8988T (cell line): ENCODE measurements at places on chromosomes 7 and 10.

GRCh38 chr10:131655101-131655849 lies 245.5 kb upstream of the PPP2R2D start:
- no peak for DNase-seq

- DNase-seq: no peak
Measured at GRCh38 chr7:125467996-125468854, 538.6 kb upstream of the POT1 start.

GRCh38 chr7:99392659-99393354 lies 15.6 kb downstream of the PDAP1 start:
- DNase-seq: no peak

- DNase-seq: no peak
Measured at GRCh38 chr10:111840546-111840945, 343.0 kb downstream of the GPAM start.

DNA sequence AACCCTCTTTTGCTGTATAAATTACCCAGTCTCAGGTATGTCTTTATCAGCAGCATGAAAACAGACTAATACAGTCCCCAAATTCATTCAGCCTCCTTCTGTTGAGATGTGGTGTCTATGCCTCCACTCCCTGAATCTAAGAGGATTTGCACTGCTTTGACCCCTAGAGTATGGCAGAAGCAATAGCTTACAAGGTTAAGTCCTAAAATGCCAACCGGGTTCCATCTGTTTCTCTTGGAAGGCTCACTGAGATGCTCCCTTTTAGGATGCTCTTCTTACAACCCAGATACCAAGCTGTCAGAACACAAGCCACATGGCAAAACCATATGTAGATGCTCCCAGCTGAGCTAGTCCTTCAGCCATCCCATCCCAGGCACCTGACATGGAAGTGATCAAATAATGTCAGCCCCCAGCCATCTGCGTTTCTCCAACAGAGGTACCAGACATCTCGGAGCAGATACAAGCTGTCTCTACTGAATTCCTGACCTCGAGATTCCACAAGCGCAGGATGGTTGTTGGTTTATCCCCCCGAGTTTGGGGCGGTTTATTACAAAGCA lies 20.2 kb downstream of the CALN1 start:
- DNase-seq: no peak

DNA sequence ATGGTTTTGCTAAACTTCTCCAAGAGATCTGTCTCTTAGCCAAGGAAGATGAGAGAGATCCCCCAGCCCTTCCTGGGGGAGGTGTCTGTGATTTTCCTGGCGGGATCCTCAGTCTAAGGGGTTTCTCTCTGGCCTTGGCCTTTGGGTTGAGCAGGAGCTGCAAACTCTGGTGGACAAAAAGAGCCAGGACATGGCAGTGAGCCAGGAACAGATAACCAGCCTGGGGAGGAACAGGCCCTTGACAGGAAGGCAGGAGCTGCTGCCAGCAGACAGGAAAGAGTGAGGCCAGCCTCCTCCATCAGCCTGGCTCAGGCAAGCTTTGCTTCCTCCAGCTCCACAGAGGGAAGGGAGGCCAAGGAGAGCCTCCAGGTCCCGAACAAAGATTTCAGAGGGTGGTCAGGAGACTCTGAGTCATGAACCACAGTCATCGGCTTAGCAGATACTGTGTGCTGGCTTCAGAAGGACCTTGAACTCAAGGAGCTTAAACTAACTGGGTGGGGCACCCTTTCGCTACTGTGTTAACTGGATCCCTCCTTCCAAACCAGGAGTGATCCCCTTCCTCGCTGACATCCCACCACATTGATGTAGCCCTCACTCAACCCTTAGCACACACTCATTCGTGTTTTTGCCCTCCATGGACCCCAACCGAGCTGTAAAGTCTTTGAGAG lies 34.7 kb downstream of the DDIT4 start:
- DNase-seq: no peak

DNA sequence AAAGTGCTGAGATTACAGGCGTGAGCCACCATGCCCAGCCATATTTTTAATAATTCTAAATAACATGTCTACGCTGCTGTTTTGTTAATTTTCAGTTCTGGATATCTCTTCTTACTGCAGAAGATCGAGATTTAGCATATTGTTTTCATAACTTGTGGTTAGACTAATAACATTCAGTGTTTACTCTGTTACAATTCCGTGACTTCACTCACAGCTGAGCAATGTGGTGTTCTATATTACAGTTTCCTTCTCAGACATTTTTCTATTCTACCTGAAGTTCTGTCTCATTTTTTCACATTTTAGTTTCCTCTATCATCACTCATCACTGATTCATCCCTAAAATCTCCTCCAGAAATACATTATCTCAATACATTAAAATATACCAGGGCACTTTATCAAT lies 10.9 kb downstream of the RNF32 start:
- no peak for DNase-seq

DNA sequence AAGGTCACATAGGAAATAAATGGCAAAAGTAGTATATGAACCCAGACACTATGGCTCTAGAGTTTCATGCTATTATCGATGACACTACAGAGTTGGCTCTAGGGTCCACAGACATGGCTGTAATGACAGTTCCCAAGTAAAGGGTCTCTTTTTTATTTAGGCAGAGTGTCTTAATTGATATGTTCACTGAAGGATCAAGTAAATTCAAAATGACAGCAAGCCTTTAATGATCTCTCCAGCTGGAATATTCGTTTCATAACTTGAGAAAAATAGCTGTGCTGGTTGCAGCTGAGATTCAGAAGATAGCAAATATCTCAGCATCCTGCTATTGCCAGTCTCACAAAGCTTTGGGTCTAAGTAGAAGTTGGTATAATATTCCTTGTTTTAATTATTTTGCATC lies 333.6 kb upstream of the MAGI2 start:
- DNase-seq: no peak

DNA sequence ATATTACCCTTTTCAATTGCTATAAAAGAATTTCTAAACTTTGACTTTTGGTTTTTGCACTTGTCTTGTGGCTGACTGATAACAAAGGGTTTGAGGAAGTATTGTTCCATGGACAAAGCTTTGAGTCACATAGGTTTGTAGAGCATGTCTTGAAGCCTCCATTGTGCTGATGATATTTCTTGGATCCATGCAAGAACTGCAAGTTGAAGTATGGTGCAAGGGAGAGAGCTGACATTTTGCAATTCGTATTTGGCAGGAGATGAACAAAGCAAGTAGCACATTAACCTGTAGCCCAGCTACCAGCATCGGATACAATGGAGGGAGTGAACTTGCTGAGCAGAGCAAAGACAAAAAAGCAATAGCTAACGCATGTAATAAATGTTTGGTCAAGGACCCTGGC lies 23.4 kb downstream of the MGAM2 start:
- DNase-seq: no peak

DNA sequence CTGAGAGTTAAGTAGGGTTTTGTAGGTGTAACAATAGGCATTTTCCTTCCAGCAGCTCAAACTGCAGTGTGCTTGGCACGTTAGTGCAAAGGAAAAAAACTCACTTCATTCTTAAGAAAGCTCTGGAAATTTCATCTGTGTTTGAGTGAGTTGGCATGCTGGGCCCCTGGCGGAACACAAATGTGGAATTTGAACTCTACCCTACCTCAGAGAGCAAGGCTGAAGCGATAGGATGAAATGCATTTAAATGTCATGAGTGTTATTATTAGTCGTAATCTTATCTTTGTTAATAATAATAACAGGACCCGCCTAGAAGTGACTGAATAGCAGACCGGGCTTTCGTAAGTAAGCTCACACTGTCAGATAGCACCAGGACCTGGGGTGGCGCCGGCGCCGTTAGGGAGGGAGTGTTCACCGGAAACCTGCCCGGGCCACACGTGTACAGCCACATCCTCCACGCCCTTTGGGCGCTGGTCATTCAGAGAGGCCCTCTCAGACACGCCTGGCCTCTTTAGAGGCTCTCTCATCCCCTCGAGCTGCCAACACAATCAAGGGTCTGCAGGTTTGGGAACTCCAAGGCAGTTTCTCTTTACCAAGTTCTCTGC lies 63.5 kb downstream of the GRK5 start:
- no peak for DNase-seq

GRCh38 chr10:116160271-116160670 lies 112.7 kb downstream of the GFRA1 start:
- no peak for DNase-seq

GRCh38 chr7:124697746-124698145 lies 67.8 kb downstream of the GPR37 start:
- no peak for DNase-seq

- DNase-seq: no peak
Measured at GRCh38 chr7:158536871-158537515, 50.6 kb downstream of the PTPRN2 start.

DNA sequence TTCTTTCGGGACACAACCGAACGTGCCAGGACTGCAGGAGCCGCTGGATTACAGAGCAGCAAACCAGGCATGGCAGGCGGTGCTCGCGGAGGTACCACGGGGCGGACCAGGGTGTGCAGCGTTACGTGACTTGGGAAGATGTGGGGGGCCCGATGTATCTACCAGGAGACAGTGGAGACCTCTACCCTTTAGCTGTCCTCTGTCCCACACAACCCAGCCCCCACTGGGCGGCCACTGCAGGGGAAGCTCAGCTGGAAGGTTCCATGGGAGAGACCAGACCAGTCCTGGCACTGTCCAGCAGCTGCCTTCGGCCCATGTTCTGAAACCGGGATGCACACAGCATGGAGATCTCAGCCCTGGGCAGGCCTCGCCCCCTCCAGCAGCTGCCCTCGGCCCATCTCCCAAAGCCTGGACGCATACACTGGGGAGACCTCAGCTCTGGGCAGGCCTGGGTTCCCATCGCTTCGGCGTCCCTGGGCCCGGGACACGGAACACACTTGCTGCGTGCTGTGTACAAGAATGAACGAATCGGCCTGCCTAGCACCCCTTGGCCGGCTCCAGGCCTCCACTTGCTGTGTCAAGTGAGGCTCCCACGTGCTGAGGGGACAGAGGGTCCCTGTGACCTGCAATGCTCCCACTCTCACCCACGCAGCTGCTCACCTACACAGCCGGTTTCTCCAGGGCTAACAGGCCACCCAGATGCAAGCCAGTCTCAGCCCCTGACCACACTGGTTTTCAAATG lies 177.4 kb downstream of the ELFN1 start:
- no peak for DNase-seq

DNA sequence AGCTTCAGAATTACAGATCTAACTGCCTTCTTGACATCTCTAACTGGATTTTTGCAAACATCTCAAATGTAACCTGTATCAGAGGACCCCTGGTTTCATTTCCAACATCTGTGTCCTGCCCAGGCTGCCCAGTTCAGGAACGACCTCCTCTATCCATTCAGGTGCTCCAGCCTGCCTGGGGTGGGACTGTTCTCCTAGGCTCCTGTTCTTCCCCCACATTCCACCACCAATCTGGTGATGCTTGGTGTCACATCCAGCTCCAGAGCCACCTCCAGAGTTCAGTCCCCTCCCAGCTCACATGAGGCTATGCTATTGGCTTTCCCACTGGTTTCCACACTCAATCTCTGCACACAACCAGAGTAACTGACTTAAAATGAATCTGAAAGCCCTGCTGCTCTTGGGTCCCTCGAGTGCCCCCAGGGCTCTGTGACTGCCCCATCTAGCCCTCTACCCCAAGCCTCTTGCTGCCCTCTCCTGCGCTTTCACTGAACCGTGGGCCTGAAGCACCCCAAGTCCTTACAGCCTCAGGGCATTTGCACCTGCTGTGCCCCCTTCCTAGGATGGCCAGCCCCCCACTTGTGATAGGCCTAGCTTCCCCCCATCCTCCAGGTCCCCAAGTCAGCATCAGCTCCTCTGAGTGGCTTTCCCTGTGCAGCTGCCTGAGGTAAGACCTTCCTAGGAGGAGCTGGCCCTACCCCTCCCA lies 46.1 kb downstream of the PPIF start:
- DNase-seq: no peak
